Transverse colon (tissue), 4 donors: ENCODE measurements at places on chromosomes 16 and 17. TPM values are rescaled to one million over a fixed set of nuclear protein-coding genes. Genes with fewer than 3 reads are reported as not detected.
A peak's percentile ranks its signal among the peaks of the same experiment; 100 is the strongest.

GRCh38 chr16:65481956-65482355, 360.1 kb upstream of the CDH11 start:
- H3K27me3 ChIP-seq: no peaks in the 10 kb centered on the region
- H3K4me3 ChIP-seq: no peak overlapping the region
- H3K4me1 ChIP-seq: no peaks in the 10 kb centered on the region
- no peaks in the 10 kb centered on the region for H3K36me3 ChIP-seq

GRCh38 chr17:65222214-65222738, 85.1 kb downstream of the RGS9 start:
- H3K4me1 ChIP-seq: no peaks in the 10 kb centered on the region
- no peak overlapping the region for H3K27ac ChIP-seq
- no peaks in the 10 kb centered on the region for H3K27me3 ChIP-seq
- no peak overlapping the region for H3K4me3 ChIP-seq
- no peak for DNase-seq

- peak overlapping the region; percentile 71 for H3K27ac ChIP-seq
- no peaks in the 10 kb centered on the region for H3K27me3 ChIP-seq
- no peak overlapping the region for H3K4me3 ChIP-seq
Observed at GRCh38 chr16:81451753-81452680, 7.4 kb downstream of the CMIP start.

DNA sequence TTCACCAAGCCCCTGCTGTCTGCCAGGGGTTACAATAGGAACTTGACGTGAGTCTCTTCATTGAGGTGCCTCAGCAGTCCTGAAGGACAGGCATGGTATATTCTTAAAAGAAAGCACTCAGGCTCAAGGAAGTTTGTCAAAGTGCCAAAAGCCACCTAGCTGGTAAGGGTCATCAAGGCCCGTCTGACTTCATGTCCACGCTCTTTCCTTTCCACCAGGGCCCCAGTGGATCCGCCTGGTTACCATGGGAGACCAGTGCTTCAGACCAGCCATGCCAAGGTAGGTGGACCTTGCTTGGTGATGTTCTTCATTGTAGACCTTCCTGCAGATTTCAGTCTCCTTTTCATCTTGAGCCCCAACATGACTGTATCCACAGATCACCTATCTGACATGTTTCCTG, 27.6 kb upstream of the CCL1 start:
- H3K4me1 ChIP-seq: no peaks in the 10 kb centered on the region
- H3K4me3 ChIP-seq: no peak overlapping the region
- no peak for DNase-seq
- H3K27ac ChIP-seq: no peak overlapping the region
- H3K27me3 ChIP-seq: no peaks in the 10 kb centered on the region

DNA sequence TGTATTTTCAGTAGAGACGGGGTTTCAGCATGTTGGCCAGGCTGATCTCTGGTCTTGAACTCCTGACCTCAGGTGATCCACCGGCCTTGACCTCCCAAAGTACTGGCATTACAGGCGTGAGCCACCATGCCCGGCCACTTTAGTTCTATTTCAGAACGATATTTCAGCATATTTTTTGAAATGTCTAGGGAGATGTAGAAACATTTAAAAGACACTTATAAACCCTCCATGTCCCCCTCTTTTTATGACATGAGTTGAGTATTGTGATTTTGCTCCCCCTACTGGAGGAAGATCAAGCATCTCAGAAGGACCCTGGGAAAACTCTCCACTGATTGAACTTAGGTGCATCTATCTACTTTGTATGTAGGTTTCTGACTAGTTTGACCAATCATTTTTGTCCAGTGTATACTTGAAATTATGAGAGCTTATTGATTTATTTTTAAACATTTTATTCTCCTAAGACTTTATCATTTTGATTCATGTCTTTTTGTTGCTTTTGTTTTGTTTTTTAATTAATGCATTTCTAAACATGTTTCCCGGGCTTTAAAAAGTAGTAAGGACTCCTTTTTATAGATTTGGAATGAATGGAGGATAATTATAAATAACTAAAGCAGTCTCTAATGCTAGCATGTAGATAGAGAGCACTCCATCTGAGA, 105.1 kb downstream of the CHD9 start:
- H3K27ac ChIP-seq: no peak overlapping the region
- H3K27me3 ChIP-seq: no peaks in the 10 kb centered on the region
- H3K36me3 ChIP-seq: no peaks in the 10 kb centered on the region
- no peak for DNase-seq

- no peak overlapping the region for H3K27ac ChIP-seq
- DNase-seq: no peak
- H3K36me3 ChIP-seq: no peaks in the 10 kb centered on the region
- peaks cover 24% of the 10 kb centered on the region for H3K4me1 ChIP-seq
- no peaks in the 10 kb centered on the region for H3K27me3 ChIP-seq
Observed at GRCh38 chr17:81349397-81350319, 45.6 kb upstream of the BAHCC1 start.

DNA sequence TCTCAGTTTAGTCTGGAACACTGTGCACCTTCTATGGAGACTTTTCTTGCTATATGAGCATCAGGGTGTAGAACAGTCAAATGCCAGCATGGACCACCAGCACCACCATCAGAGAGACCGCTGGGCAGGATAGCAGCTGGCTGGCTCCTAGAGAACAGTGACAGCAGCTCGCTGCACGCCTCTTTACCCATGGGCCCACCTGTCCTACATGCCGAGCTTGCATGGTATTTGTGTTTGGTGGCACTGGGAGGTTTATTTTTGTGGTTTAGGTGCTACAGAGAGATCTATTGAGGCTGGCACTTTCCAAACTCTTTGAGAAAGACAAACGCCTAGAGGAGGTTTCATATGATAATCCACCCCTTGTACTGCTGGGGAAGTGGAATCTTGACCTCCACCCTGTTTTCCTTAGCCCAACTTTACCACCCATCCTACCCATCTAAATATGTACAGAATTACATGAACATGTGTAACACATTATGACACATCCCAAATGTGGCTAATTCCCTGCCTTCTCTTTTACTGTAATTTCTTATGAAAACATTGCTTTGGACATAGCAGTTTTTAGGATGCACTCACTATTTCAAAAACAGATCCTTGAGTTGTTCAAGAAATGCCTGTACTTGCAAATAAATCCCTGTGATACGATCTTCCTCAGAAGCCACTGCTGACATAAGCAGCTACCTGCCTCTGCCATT, 46.3 kb downstream of the COG7 start:
- H3K4me1 ChIP-seq: peaks cover 27% of the 10 kb centered on the region
- no peaks in the 10 kb centered on the region for H3K27me3 ChIP-seq
- no peak for DNase-seq
- no peak overlapping the region for H3K4me3 ChIP-seq

DNA sequence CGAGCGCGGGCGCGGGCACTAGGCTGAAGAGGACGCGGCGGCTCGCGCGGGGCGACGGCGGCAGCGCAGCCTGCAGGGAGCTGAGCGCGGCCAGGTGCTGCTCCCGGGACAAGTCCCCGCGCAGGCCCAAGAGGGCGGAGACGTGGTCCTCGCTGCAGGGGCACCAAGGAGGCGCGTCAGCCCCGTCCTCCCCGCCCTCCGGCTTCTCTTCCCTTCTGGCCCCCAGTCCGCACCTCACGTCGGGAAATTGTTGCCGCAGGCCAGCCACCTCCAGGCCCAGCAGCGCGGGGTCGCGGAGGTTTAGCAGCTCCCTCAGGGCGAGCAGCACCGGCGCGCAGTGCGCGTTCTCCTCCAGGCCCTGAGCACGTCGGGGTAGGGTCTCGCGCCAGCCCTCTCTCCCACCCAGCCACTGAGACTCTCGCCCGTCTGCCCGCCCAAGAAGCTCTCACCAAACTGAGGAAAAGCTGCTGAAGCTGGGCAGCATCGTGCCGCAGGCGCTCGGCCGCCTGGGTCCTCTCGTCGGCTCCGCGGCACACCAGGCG, 761 bp upstream of the MATCAP1 start:
- no peaks in the 10 kb centered on the region for H3K27me3 ChIP-seq
- peaks cover 32% of the 10 kb centered on the region for H3K4me1 ChIP-seq
- H3K4me3 ChIP-seq: peak overlapping the region; percentile 52
- H3K27ac ChIP-seq: peak overlapping the region; percentile 94
- DNase-seq: no peak
- H3K36me3 ChIP-seq: no peaks in the 10 kb centered on the region

GRCh38 chr17:81552244-81553017, at the start of gene FAAP100:
TSS of gene FAAP100 (minus strand) at chr17:81552353. CDS start at chr17:81552330, 23 bp downstream.
- H3K36me3 ChIP-seq: no peaks in the 10 kb centered on the region
- H3K27me3 ChIP-seq: no peaks in the 10 kb centered on the region
- H3K27ac ChIP-seq: peak within 1 kb of the TSS; percentile 91
- peak within 1 kb of the TSS; percentile 88 for H3K4me3 ChIP-seq
- H3K4me1 ChIP-seq: peaks cover 28% of the 10 kb centered on the region

DNA sequence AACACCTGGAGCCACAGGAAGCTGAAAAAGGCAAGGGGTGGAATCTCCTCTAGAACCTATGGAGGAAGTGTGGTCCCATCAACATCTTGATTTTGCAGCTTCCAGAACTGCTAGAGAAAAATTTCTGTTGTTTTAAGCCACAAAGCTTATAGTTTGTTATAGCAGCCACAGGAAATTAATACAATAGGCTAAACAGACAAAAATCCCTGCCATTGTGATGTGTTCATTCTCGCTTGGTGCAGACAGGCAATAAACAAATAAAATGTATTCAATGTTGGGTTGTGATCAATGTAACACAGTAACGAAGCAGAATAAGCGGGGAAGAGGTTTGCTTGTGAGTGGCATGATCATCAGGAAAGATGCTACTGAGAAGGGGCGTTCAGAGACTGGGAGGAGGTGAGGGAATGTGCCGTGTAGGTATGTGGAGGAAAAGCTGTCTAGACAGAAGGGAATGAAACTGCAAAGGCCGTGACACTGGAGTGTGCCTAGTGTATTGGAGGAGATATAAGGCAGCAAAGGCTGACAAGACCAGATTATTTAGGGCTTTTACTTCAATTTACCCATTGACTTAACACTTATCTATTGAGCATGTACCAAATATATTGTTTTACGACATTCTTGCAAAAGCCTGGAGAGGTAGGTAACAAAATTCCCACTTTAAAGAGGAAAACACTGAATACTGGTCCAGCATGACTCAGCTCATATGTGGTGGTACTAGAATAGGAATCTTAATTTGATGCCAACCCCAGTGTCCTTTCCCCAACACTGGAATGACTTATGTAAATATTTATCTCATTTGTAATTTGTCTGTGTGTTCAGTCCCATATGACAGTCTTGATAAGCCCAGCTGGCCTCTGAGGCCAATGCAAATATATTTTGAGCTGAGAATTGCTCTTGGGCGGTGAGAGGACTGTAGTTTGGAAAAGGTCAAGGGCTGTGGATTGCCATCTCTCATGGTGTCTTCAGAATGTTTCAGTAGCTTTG, 375.9 kb downstream of the CDH13 start:
- H3K4me3 ChIP-seq: no peak overlapping the region
- no peaks in the 10 kb centered on the region for H3K4me1 ChIP-seq
- H3K27me3 ChIP-seq: no peaks in the 10 kb centered on the region
- no peak for DNase-seq

KRTAP4-9 gene
- not detected for total RNA-seq
